ENCODE measurements at places on chromosomes 2 and 18.

- no peak for DNase-seq
Observed at GRCh38 chr2:106144621-106145331, 49.3 kb downstream of the UXS1 start.

DNA sequence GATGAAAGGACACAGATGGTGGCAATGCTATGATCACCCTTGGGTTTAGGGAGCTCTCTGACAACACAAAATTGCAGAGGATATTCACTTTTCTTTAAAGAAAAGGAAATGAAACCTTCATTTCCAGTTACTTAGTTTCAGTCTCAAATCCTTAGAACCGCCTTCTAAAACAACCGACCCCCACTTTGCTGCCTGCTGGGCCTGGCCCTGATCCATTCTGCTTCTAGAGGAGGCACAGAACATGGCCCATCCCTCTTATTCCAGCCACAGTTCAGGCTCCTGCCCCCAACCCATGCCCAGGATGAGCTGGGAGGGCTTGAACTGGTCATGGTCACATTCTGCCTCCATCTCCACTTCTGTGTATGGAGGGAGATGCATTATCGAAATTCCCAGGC lies 311.6 kb downstream of the EN1 start:
- no peak for DNase-seq

- no peak for DNase-seq
Observed at GRCh38 chr18:67092141-67092540, 424.4 kb downstream of the DSEL start.

GRCh38 chr18:43265465-43265864 lies 11.8 kb downstream of the SYT4 start:
- DNase-seq = no peak

- no peak for DNase-seq
Observed at GRCh38 chr2:14776216-14776615, 143.7 kb downstream of the LRATD1 start.

- no peak for DNase-seq
Observed at GRCh38 chr2:24568551-24568950, 77.5 kb downstream of the NCOA1 start.

DNA sequence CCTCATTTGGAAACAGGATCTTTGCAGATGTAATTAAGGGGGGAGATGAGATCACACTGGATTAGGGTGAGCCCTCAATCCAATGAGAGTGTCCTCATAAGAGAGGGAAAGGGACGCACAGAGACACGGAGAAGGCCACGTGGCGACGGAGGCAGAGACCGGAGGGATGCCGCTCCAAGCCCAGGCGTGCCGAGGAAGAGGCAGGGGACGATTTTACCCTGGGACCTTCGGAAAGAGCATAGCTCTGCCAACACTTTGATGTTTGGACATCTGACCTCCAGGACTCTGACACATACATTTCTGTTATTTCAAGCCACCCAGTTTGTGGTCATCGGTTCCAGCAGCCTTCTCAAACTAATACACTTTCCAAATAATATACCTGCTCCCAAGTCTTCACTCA lies 84.4 kb upstream of the ZCCHC2 start:
- no peak for DNase-seq

DNA sequence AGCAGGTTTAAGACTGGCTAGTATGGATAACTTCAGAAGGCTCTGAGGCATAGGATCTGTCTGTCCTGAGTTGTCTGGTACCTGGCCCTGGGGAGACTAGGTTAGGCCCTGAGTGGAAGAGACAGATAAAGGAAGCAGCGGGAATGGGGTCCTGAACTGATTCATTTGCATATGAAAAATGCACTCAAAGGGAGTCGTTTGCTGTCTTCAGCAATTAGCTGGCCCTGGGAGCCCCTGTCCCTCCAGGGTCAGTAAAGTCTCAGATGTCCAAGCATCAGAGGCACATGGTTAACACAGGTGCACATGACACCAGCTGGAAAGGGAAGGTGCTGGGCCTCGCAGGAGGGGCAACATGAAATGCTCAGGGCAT lies 172.4 kb downstream of the ACOXL start:
- no peak for DNase-seq

DNA sequence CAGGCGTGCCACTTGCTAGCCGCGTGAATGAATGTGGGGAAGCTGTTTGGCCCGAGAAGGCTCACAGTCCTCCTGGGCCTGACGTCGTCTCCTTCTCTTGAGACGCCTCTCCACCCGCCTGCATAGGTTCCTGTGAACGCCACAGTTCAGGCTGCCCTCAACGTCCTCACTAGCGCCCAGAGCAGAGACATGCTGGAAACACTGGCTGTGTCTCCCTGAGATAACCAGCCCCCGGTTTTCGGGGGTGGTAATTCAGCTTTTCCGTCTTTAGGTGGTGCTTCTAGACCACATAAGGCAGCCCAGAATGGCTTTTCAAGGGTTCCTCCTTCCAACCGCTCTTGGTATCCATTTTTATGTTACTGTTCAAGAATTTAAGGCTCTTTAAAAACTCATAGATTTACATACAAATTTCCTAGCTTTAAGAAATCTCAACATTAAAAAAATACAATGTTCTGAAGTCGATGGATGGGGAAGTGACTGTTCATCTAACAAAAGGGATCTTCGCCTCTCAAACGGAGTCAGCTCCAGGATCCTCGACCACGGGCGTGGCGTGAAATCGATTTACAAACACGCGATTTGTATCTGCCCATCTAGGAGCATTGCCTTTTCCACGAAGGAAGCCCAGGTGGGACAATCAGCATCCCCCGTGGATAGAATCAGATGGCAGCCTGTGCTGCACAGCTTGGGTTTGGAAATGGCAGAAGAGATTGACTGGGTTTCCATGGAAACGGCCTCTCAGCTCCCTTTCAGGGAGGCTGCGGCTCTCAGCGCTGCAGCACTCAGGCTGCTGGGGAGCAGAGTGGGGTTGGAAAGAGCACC lies 110.6 kb upstream of the PXDN start:
- no peak for DNase-seq

GRCh38 chr2:15311201-15311907 lies 249.8 kb downstream of the NBAS start:
- DNase-seq = no peak

GRCh38 chr2:131966256-131966655 lies 195.5 kb downstream of the ANKRD30BL start:
- no peak for DNase-seq

DNA sequence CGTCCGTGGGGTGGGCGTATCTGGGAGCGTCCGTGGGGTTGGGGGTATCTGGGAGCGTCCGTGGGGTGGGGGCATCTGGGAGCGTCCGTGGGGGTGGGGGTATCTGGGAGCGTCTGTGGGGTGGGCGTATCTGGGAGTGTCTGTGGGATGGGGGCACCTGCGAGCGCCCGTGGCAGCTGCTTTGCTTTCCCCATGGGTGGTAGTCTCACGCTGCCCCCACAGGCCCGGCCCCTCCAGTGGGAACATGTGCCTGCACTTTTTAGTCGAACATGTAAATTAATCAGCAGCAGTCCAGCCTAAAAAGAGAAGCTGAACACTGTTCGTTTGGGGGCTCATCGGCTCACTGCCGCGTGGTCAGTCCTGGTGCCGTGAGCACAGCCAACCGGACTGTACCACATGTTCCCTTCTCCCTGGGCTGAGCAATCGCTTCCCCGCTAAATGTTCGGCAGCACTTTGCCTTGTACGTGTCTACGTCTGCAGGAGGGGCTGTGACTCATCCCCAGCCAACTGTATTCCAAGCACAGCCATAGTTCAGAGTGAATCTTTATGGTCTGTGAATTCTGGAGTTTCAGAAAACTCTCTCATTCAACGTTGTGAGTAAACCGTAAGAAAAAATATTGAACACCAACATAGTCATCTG lies 271.5 kb downstream of the AGAP1 start:
- DNase-seq = no peak

DNA sequence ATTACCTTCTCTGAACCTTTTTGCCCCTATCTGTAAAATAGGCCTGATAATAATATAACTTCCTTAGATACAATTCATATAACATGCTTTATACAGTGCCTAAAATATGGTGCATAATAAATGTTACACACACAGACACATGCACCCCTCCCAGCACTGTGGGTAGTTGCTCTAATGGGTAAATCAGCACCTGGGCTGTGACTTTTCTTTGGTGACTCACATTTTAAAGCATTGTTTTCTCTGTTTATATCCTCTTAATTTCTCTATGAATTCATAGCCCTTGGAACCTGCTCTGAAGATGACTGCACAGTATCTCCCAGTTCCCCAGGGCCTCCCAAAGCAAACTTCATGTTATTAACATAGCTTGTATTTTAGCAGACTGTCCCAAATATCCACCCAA lies 248.2 kb upstream of the TNP1 start:
- DNase-seq = no peak

GRCh38 chr2:224894356-224894755 lies 147.9 kb downstream of the DOCK10 start:
- no peak for DNase-seq

DNA sequence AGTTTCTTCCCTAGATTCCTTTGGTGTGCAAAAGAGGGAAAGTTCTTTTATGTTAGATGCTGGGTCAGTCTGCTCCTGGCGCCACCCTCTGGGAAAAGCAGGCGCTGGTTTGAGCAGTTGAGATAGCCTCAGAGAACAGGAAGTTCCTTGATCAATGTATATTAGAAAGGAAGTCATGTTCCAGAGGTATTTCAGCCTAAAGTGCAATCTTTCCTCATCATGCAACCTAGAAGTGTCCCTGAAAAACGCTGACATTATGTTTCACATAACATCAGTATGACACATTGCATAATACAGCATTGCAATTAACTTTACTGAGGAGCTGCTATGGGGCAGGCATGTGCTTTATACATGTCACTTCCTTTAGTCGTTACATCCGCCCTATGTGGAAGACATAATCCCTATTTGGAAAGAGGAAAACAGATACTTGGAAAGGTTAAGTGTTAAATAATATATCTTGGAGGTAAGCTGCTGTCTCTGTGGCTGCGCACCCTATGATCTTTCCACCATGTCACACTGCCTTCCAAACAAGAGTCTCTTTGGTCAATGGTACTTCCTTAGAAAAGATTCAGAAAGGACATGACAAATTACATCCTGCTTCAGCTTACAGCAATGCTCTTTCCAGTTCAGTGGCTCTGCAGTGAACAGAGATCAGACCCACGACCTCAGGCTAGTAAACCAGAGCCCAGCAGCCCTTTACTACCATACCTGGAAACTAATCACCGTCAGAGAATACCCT lies 369.7 kb downstream of the RAD51AP2 start:
- no peak for DNase-seq

DNA sequence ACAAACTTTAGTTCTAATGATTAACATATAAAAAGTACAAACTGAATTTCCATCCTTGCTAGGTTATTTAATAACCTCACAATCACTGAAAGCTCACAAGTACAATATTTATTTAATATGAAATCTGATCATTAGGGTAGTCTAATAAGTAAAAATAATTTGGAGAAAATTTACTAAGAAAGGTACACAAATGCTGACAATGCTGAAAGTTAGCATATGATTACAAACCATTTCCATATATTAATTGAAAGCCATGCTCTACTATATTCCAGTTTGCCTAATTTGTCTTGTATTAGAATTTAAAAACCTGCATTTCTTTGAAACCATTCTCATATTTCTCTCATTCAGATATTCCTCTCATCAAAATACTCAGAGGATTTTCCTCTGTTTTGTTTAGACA lies 8.2 kb upstream of the PEX13 start:
- DNase-seq = no peak

GRCh38 chr18:47251289-47252120 lies at the start of gene SKOR2:
TSS of gene SKOR2 (minus strand) at chr18:47251660. CDS start at chr18:47249183, 2,477 bp downstream.
- DNase-seq = no peak

DNA sequence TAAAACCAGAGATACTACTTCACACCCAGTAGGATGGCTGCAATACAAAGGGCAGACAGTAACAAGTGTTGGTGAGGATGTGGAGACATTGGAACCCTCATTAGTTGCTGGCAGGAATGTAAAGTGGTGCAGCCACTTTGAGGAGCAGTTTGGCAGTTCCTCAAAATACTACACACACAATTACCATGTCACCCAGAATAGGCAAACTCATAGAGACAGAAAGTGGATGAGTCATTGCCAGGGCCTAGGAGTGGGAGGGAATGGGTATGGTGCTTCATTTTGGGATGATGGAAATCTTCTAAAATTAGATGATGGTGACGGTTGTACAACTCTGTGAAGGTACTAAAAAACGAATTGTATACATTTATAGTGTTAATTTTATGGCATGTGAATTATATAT lies 54.8 kb downstream of the ATP9B start:
- DNase-seq = no peak

DNA sequence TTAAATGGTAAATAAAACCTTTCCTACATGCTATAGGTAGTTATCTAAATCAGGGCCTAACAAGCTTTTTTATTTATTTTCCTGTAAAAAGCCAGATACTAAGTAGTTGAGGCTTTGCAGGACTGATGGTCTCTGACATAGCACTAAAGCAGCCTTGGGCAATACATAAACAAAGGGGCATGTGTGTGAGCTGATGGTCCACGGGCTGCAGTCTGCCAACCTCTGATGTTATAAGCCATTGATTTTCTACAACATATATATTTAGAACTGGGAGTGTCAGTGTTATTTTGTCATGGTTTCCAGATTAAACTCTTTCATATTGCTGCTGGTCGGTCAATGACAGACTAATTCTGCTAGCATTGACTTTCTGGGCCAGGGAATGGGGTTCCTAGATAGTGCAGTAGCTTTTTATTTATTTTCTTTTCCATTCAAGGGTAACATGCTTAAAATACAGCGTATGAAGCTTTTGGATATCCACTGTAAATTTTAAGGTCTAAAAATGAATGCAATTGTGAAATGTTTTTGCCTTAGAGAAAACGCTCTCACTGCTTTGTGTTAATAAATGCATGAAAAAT lies 134.0 kb downstream of the NEDD4L start:
- DNase-seq = no peak

- no peak for DNase-seq
Observed at GRCh38 chr2:67076239-67076624, 320.9 kb upstream of the ETAA1 start.

DNA sequence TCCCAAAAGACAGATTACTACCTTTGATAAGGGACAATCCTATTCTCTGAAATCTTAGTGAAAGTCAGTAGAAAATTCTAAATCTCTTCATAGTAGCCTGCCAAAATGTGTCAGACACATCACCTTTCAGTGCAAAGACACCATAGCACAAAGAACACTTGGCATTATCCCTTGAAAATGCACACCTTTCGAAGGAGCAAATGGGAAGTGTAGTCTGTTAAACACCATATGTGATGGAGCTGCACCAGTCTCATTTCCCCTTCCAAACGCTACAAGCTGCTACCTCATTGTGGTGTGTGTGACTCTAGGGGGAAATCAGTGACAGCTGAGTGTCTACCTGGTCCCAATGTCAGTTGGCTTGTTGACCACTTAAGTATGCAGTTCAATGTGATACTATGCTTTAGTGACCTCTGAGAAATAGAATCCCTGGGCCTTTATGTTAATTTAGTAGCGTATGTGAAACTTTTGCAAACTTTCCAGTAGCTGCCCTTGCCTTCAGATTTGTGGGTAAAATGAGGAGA lies 551.7 kb downstream of the ARHGAP15 start:
- DNase-seq = no peak

- DNase-seq = no peak
Observed at GRCh38 chr2:209431701-209432100, 7.9 kb downstream of the MAP2 start.
